Activated CD8-positive, alpha-beta memory T cell treated with anti-CD3 and anti-CD28 coated beads, Interleukin-2, amount 50 U/mL, for 48 hours (primary cell): ENCODE measurements at places on chromosomes 5 and 9.

DNA sequence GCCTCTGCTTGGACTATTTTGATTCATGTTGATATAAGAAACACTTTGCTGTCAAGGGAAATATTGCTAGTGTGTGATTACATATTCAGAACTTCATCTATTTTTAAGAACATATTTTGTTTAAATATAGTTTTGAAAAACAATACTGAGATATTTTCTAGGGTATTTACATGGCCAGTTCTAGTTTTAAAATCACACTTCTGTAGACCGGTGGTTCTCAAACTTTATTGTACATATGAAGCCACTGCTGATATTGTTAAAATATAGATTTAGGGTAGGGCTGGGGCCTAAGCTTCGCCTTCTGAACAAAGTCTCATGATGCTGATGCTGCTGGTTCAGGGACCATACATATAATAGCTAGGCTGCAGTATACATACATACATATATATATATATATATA is 1000.0 kb downstream of the PTPRD start:
- no peak for DNase-seq

DNA sequence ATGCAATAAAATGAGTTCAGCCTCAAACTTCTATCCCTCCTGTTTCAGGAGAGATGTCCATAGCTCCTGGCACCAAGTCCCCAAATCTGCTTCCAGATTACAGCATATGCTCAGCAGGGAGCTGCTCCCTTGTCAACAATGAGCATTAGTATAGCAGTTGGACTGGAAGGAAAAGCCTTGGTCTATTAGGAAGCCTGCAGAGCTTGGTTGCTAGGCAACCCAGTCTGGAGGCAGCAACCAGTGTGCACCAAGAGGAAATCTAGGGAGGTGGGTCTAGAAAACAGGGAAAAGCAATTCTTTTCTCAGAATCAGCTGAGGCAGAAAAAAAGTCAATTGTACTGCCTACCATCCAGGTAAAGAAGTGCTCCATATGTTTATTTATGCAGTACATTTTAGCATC is 229.5 kb upstream of the NMUR2 start:
- DNase-seq, result no peak

DNA sequence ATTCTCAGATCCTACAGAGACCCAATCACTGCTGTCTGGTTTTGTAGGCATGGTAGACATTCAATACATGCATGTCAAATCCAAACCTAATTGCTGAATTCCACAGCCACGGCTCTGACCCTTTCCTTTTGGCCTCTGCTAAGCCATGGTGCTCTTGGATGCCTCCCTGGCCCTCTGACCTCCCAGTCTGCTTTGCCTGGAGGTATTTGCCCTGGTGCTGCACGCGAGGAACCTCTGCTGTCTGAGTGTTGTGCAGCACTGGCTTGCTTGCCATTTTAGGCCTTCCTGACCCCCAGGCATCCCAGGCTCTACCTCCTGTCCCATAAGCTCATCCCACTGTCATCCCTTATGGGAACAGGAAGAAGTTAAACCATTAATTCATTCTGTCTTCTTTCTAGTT is 60.9 kb downstream of the DOCK2 start:
- DNase-seq, result no peak

- no peak for DNase-seq
Measured at GRCh38 chr5:79619854-79620253, 7.6 kb downstream of the TENT2 start.

DNA sequence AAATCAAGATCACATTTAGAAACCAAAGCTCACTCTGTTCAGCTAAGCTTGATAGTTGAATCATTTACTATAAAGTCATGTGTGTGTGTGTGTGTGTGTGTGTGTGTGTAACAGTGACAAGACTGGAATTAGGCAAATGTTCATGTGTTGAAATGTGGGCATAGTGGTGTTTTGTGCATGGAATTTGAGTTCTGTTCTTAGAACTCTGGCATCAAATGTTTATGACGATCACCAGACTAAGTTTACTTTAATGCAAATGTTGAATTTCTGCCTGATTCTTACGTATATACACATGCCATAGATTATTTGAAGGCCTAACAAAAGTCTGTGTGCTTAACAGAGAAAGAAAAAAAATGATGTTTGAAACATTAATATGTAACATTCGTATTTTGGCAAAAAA is 72.8 kb upstream of the COL5A1 start:
- DNase-seq, result no peak

GRCh38 chr5:132033122-132033521 is 21.7 kb upstream of the ACSL6 start:
- no peak for DNase-seq
